Spleen (tissue), 13 donors: ENCODE measurements at places on chromosomes 16 and 17.
A peak's percentile ranks its signal among the peaks of the same experiment; 100 is the strongest.

DNA sequence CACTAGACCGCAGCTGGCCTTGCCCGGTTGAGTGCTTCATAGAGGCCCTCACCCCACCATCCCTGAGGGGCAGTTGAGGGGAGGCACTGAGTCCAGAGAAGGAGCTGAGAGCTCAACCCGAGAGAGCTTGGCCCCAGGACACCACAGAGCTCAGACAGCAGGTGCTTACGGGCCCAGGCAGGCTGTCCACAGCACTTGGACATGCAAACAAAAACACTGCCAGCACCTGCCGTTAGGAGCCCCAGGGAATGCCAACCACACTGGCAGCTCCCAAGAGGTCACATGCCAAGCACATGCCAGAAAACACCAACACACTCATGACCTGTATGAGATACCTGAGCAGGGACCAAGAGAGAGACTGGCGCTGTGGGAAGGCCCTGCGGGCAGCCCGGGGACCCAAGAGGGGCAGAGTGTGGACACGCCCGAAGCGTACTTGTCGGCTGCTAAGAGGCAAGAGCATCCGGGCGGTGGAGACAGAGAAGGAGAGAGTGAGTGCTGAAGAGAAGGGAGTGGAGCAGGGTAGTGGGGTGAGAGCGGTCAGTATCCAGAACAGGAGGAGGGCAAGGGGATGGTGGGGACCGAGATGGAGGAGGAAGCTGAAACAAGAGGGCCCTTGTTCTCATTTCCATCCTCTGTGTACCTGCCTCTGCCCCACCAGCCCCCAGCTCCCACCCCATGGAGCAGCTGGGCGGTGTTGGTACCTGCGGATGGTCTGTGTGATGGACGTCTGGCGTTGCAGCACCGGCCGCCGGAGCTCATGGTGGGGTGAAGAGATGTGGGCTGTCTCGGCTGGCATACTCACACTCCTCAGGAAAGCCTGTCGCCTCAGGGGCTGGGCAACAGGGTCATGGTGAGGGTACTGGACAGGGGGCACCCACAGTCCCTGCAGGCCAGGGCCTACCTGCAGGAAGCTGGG is 8.2 kb downstream of the RHBDF1 start:
- DNase-seq = peak; percentile 69

DNA sequence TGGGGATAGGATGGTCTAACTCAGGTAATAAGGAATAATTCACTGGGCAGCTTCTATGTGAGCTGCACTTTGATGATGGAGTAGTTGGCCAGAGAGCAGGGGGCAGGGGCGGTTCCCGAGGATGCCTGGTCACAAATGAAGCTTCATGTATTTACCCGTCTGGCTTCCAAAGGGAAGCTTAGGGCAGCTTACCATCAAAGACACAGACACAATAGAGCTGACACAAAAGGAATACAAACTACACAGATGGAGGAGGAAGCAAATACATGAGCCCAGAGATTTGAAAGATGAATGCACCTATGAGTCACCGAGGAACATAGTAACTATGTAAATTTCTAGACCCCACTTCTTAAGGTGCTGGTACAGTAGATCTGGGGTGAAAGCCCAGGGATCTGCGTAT is 8.7 kb upstream of the EMP2 start:
- DNase-seq = no peak

DNA sequence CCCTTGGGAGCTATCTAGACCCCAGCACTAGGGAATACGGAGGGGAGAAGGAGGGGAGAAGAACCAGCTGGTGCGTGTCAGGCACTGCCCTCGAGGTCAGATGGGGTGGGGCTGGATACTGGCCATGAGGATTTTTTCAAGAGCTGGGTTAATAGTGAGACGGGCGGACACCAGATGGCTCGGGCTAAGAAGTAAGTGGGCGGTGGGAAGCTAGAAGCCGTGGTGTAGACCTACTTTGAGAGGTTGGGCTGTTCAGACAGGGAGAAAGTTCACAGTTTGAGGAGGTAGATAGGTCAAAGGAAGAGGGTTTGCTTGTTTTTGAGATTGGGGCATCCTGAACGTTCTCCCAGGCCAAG is 303.8 kb downstream of the SEC14L1 start:
- DNase-seq = no peak

DNA sequence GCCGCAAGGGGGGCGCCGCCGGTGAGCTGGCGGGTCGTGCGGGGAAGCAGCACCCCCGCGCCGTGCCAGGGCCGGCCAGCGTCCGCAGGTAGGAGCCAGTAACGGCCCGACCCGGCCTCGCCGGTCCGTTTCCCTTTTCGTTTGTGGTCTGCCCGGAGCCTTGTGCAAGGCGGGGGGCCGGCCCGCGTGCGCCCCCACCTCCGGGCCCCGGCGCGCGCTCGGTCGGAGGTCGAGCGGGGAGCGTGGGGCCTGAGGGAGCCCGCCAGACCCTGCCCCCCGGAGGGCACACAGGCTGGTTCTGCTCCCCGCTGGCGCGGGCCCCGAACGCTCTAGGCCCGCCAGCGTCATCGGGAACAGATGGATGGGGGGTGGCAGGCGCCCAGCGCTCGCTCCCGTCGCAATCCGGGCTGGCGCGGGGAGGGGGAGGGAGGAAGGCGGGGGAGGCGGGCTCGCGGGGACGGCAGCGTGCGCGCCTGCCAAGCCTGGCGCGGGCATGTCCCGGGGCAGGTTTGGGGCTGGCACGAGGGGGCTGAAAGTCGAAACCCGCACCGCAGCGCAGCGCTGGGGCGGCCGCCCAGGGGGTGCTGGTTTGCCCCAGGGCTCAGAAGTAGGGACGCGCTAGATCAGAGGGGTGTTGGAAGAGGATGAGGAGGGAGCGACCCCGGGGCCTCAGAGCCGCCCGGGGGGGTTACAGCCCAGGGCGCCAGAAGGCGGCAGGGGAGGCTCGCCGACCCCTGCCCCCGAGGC is 1.5 kb upstream of the GSE1 start:
- DNase-seq = peak; percentile 89

- no peak for DNase-seq
These were observed 358.6 kb upstream of the CDH11 start for GRCh38 chr16:65480281-65481091.

GRCh38 chr17:37859451-37859850 is 64.8 kb upstream of the TBC1D3K start:
- no peak for DNase-seq

GRCh38 chr17:77755410-77755963 is 203.0 kb upstream of the TNRC6C start:
- no peak for DNase-seq

DNA sequence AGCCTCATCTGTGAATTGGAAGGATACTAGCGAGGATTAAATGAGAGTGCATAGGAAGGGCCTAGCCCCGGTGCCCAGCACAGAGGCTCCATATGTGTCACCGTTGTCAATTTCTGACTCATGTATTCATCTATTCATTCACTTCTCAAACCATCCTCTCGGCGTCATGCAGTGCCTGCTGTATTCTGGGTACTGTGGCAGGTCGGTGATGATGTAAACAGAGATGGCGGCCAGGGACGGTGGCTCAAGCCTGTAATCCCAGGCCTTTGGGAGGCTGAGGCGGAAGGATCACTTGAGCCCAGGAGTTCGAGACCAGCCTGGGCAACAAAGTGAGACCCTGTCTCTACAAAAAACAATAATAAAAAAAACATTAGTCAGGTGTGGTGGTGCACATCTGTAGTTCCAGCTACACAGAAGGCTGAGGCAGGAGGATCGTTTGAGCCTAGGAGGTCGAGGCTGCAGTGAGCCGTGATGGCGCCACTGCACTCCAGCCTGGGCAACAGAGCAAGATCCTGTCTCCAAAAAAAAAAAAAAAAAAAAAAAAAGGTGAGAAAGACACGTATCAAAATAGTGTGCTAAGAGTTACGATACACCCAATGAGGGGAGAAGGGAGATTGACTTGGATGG is 4.3 kb upstream of the PPP1R1B start:
- DNase-seq = no peak

GRCh38 chr17:31442276-31442675 is 50.8 kb downstream of the RAB11FIP4 start:
- no peak for DNase-seq

- DNase-seq = no peak
These were observed 155.4 kb downstream of the FOXL1 start for GRCh38 chr16:86733546-86734254.
